Activated T-cell treated with anti-CD3 and anti-CD28 coated beads, Interleukin-2, amount 50 U/mL, for 72 hours (primary cell): ENCODE measurements at places on chromosomes 5 and 9.

DNA sequence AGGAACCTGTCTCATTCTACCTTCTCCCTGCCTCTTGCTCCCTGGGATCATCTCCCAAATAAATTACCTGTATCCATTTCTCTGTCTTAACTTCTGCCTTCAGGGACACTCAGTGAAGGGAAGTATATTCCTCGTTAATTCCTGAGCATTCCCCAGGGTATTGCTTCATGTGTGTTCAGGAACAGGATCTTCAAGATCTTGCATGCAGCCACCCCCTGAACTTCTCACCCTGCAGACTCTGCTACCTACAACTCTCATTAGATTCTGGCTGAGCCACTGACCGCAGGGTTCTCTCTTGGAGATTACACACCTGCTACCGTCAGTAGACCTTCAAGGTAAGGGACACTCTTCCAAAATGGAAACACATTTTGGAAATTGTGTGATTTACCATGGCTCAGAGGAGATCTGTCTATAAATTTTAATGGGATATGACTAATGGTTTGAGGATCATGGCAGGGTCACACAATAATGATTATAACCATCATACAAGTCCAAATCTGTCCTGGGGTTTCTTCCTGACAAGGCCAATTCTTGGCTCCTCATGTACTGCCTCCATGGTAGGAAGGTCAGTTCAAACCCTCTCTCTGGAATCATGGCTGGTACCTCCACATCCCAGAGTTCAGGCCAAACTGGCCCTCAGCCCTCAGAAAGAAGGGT is 38.9 kb upstream of the UGCG start:
- DNase-seq, result no peak

- no peak for DNase-seq
Measured at GRCh38 chr9:114312513-114312875, 10.4 kb upstream of the ORM1 start.

- no peak for DNase-seq
Measured at GRCh38 chr9:108953983-108954574, 19.9 kb downstream of the ABITRAM start.

DNA sequence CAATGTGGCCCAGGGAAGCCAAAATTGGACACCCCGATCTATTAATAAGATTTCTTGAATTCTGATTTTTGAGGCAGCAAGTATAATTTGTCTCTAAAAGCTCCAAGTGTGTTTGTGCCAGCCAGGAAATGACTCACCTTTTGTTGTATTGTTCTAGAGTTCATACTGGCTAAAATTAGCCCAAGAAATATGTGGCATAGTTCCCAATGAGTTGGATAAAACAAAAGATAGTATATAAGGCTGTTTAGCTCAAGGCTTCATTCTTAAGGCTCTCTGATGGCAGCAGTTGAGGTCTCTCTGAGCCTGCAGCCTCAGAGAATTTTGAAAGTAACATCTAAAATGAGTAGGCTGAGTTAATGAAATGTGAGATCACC is 21.6 kb downstream of the HMGXB3 start:
- no peak for DNase-seq

DNA sequence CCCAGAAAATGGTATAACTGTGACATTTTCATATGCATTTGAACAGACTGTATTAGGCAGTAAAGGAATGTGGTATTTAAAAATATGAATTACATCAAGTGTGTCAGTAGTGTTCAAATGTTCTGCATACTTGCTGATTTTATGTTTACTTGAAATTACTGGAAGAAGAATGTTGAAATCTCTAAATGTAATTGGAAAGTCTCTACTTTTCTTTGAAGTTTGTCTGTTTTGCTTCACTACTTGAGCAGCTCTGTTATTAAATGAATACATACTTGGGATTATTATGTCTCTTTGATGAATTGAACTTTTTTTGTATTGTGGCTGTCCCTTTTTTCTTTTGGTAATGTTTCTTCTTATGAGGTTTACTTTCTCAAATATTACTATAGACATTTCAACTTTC is 205.6 kb downstream of the TAF11L14 start:
- DNase-seq, result no peak

DNA sequence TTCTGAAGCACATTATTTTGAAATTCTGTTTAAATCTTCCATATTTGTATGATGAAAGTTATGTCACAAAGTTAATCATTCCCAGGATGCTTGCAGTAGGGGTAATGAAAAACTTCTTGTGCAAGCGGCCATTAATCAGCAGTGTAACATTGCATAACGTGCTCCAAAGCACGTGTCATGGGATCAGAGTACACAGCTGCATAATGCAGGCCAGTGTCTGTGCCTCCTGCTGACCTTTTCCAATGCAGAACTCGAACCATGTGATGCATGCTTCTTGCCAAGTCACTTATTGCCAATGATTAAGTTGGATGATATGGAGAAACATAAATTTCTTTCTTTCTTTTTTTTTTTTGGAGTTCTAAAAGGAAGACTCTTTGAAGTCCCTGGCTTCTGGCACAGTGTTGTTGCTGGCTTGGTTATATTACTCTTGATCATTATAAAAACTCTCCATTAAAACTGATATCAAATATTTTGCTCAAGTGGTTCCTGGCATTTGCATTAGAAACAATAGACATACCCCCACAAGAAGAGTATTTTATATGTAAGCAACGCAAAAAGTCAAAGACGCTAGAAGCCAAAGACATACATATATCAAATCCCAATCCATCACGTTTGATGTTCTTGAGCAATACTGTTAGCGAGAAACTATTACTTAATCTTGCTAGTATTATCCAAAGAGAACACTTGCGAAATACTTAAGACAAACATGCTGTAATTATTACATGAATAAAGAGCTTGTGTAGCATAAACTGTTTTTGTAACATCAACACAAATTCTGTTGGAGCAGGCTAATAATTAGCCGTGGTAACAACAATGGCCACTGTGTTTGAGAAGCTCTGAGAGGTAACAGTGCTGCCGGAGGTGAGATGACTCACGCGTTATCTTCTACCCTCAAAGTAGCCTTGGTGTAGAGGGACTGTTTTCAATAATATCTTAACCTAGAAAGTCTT is 164.2 kb downstream of the AUH start:
- no peak for DNase-seq

DNA sequence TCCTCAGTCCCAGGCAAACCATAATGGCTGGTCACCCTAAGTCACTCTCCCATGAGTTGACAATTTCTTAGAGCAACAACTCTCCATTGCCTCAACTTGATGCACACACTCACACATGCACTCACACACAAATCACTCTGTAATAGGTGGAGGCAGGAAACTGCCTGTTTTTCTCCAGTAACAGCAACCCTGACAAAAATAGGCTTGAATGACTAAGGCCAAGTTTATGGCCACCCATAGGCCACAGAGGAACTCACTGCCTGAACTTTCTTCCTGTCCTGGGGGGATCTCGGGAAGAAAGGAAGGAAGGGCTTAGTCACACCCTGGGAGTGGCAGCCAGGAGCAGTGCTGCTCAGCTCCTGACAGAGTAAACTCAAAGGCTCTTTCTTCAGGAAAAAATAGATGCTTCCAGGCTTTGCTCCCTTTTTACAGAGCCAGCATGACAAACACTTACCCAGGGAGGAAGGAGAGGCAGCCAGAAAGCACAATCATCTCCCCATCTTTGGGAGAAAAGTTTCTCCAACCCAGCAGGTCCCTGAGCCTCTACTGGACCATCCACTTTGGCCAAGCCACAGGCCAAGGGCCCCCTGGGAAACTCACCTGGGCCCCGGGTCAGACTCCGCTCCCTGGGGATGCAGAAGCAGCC is 368 bp downstream of the SH3TC2 start:
- no peak for DNase-seq

DNA sequence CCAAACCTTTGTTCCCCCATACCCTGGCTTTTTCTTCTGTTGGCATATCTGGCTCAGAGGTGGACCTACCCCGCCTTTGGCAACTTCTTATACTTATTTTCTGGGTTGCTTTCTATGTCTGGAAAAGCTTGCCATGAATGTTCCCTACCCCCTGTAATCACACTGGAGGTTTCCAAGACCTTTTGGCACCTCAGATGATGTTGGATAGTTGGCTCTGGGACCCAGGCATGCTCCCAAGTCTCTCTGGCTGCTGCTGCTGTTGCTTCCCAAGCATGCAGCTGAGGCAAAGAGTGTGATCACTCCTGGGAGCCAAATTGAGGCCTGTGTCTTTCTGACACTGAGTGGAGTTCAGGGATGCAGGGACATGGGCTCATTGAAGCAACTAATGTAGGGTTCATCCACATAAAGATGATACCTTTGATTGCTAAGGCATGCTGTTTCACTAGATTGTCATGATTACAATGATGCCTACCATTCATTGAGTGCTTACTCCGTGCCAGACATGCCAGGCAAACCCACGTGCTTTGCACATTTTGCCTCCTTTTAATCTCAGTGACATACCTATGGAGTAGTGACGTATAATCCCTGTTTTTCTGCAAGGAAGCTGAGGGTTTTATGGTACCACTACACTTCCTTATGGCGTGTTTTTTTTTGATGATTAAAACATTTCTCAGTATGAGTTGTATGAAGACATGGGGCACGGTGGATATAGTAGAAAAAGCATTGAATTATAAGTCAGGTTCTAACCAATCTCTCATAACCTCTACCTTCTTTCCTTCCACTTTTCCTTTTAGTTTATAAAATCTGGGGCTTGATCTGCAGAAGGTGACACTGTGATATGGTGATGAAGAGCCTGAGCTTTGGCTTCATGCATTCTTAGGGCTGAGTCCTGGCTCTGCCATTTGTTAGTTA is 73.1 kb downstream of the ARHGAP26 start:
- DNase-seq, result no peak

- DNase-seq, result no peak
Measured at GRCh38 chr9:111924281-111924680, 27.7 kb downstream of the UGCG start.

DNA sequence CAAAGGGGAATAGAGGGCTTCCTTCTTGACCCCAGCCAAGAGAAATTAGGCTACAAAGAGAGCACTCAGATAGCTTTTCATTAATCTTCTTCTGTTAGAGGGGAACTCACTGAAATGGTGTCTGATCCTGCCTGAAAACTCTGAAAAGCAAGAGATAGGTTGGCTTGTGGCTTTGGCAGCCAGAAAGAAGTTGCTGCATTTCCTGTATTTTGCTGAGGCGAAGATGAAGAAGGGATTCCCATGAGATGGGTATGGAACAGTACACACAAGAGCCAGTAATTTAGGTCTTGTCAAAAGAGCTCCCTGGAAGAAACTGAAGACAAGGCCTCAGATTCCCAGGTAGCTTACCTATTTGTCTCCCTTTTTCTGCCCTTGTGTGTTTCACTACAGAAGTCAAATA is 120.9 kb upstream of the TARS1 start:
- no peak for DNase-seq

GRCh38 chr5:10452768-10453331 is 11.2 kb downstream of the ROPN1L start:
- no peak for DNase-seq

GRCh38 chr5:171954721-171955120 is 51.7 kb downstream of the FBXW11 start:
- no peak for DNase-seq

GRCh38 chr9:128607642-128608350 is 48.9 kb downstream of the DYNC2I2 start:
- no peak for DNase-seq

DNA sequence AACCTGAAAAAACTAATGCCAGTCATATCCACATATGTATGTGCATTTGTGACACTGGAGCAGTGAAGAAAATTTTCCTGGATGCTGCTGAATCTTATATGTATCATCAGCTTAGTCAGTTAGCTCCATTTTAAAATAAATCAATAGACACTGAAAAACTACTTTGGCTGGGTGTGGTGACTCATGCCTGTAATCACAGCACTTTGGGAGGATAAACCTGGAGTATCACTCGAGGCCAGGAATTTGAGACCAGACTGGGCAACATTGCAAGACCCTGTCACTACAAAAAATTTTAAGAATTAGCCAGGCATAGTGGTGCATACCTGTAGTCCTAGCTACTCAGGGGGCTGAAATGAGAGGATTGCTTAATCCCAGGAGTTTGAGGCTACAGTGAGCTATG is 511.0 kb upstream of the TLE4 start:
- DNase-seq, result no peak

DNA sequence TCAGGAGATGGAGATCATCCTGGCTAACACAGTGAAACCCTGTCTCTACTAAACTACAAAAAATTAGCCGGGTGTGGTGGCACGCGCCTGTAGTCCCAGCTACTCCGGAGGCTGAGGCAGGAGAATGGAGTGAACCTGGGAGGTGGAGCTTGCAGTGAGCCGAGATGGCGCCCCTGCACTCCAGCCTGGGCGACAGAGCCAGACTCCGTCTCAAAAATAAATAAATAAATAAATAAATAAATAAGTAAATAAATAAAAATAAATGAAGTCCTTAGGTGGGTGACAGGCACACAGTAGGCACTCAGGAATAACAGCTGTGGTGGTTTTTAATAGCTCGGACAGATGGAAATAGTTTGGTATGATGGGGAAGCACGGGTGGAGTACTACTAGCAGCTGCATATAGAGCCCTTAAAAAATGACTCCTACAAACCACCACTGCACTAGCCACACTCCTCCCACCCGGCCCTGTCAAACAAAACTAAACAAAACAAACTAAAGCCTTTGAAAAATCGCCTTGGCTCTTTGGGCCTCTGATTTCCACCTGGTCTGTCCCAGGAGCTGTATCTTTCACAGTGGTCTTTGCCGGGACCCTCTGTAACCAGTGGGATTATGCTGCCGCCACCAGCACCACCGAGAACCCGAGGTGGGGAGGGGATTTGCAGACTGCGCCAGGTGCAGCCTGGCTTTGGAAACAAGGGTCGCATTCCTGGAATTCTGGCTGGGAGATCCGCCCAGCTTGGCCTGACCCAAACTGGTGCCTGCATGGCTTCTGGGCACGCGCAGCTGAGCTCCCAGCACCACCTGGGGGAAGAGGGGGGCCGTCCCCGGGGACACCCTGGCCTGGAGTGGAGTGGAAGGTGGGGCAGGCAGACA is 5.1 kb upstream of the WDR5 start:
- no peak for DNase-seq

- DNase-seq, result no peak
Measured at GRCh38 chr5:69281114-69281513, 46.4 kb downstream of the CDK7 start.

GRCh38 chr5:19902316-19902934 is 85.6 kb downstream of the CDH18 start:
- DNase-seq, result no peak

DNA sequence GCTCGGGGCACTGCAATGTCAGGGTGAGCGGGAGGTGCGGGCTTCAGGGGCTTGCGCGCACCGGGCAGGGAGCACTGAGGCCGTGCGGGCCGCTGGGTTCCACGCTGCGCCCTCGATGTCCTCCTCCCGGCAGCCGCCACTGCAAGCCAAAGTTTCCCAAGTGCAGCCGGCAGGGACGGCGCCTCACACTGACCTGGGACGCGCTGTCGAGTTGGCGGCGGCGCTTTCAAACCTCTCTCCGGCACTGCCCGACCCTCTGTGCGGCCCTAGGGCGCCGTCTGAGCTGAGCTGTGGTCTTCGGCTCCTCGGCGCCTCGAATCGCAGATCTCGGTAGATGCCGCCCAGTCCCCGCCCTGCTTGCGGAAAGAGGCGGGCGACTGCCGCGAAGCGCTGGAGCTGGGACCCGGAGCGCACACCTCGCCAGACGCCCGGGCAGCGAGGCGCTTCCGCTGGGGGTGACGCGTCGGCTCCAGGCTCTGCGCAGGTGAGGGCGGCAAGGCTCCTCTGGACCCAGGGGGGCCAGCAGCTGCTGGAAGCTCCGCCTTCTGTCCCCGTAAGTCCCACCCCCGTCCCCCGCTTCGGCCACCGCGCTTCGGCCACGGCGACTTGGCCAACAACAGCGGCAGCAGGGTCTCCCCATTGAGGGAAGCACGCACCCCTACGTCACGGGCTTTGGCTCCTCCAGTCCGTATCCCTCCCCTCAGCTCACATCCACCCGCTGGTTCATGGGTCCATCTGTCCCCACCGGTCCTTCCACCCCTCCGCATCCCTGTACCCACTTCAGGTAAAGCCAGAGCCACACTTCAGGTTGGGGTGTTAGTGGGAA is at the start of gene ANKRD34B:
Gene ANKRD34B (minus strand): TSS at position 320 of the 826 bp plus-strand sequence. CDS start 10,261 bp downstream, outside the sequence.
- peak; percentile 51 for DNase-seq
